ENCODE measurements at places on chromosomes 1 and 21.
A peak's percentile ranks its signal among the peaks of the same experiment; 100 is the strongest.

GRCh38 chr1:39943471-39944290 lies 11.3 kb upstream of the MFSD2A start:
- no peak for DNase-seq

DNA sequence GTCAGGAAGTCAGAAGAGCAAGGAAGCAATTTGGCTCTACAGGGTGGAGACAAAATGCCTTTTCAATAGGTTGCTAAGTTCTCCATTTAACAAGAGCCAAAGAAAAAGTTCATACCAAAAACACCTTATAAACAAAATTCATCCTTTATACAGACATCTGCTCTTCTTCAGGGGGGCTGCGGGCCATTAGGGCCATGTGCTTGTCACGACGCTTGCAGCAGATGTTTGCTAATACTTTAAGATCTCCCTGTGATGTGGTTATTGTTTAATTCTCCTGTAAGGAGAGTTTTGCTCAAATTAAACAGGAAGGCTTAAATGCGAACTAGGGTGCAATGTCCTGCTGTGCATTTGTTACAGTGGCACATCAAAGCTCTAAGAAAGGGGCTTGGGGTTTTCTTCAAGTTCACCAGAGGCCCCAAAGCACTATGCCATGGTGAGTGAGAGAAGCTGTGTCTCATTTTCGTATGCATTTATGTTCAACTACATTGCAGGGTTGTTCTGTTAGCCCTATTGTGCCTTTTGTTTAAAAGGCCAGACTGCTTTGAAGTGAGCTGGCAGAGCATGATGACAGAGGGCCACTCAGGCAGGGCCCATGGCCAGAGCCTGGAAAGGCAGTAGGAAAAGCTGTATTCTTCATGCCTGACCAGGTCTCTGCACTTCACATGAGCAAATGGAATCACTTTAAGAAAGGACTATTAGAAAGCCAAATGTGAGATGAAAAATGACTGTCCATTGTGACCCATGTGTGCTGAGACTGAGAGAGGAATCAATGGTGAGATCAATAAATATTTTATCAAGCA lies 24.8 kb upstream of the NTPCR start:
- no peak for DNase-seq

DNA sequence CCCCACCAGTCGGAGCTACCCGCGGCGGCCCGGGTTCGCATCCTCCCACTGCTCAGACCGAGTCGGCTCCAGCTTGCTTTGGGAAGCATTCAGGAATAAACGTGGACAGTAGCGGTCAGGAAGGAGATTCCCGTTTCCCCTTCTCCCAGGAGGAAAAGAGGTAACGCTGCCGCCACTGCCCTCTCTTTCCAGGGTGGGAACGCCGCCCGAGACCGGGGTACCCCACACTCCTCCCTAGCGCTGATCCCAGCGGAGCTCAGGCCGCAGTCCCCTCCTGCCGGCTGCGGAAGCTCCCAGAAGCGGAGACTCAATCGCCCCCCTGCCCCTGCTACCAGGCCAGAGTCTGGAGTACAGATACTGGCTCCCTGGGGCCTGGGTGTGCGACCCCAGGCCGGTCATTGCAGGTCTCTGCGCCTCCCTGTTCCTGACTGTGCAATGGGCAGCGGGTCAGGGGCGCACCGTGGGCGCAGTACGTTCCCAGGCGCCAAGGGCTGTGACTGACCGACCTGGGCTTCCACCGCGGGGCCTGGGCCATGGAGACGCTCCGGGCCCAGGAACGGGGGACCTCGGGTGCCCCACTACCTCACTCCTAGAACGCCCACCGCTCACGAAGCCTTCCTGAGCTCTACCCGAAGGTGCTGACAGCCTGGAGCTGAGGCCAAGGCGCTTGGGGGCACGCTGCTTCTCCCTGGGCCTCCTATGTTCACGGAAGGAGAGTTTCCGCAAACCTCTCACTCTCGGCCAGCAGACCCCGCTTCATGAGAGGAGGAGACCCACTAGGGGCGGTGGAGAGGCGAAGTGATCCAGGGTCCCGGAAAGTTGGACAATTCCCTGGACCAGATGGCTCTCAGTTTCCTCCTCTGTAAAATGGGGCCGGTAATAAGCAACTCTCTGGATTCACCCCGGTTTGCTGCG lies 7.8 kb downstream of the DMRTA2 start:
- no peak for DNase-seq

DNA sequence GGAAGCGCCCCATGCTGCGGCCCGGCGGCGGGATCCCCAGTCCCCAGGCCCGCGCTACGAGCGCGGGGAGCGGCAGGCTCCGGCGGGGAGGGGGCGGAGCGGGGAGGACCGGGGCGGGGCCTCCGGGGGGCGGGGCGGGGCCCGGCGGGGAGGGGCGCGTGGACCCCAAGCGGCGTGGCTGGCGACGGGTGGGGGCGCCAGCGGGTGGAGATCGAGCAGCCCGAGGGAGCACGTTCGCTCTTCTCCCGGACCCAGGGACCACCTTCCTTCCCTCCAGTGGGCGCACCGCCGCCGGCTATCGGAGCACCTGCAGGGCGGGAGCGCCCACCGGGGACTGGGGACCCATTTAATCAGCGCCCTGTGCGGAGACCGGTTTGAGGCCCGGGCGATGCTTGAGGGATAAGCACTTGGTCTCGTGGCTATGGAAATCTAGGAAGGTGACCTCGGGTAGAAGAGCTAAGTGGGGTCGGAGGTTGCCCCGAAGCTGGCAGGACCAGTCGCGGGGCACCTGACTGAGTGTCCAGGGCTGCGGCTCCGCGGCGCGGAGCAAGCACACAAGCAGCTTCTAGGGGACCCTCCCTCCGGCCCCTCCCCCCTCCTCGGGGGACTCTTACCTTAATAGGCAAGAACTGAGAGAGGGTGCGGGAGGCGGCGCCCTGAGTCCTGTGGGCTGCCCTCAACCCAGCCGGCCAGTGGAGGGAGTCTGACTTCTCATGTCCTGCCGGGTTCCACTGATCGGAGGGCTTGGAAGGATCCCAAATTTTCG lies at the start of gene TSPAN2:
TSS of gene TSPAN2 (minus strand) at position 84 of the 766 bp plus-strand sequence. CDS start at position 13, 71 bp downstream.
- DNase-seq: peak; percentile 32

DNA sequence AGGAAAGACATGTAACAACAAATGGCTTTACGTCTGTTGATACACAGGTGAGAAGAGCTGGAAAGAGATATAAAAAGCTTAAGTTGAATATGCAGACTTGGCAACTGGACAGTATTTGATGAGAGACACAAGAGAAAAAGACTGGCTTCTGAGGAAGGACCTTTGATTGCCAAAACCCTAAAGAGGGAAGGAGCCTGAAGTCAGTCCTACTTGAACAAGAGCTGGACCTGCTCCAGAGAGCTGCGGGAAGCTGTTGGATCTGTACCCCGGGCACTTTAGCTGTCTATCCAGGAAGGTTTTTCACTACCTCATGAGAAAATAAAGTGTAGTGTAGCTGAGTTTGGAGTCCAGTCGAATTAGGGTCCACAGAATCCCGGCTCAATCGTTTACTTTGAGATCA lies 25.3 kb upstream of the LRRC8B start:
- no peak for DNase-seq

DNA sequence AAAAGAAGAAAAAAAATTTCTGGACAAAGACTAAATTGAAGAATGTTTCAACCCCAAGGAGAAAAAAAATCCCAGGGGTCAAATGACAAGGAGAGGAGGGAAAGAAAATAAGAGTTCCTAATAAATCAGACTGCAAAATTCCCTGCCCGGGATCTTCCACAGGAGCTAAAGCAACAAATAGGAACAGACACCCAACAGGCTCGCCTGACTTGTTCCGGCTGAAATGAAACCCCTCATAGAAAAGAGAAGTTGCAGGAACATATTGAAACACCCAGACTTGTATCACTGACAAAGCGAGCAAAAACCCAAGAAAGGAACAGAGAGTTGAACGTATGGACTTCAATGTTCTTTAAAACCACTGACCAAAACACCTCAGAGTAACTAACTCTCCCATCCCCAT lies 123.0 kb downstream of the TIAM1 start:
- DNase-seq: no peak

DNA sequence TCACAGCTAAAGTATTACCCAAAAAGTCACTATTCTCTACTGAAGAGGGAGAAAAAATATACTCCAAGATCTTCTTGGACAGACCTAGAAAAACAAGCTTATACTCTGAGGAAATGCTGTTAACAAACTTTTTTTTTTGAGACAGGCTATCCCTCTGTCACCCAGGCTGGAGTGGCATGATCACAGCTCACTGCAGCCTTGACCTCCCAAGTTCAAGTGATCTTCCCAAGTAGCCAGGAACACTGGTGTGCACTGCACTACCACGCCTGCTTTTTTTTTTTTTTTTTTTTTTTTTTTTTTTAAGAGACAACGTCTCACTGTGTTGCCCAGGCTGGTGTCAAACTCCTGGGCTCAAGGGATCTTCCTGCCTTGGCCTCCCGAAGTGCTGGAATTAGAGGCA lies 17.3 kb downstream of the GLRX2 start:
- no peak for DNase-seq

DNA sequence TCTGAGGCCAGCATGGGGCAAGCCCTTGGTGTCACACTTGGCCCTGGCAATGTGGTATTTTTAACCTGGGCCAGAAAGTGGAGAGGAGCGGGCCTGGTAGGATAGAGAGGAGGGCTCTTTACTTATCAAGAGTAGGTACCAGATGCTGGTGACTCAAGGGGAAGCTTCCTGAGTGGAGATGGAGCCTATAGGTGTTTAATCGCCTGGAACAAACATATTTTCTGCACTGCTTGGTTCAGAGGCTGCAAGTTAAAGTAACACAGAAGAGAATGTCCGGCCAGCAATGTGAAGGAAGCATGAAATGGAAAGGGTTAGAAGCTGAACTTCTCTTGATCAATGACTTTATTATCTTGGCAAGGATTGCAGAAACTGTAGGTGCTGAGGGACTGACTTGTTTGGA lies 74.3 kb downstream of the DDR2 start:
- no peak for DNase-seq

GRCh38 chr1:232789651-232790050 lies 15.6 kb upstream of the MAP10 start:
- no peak for DNase-seq

- no peak for DNase-seq
Observed at GRCh38 chr1:8441426-8441825, 123.5 kb downstream of the SLC45A1 start.

DNA sequence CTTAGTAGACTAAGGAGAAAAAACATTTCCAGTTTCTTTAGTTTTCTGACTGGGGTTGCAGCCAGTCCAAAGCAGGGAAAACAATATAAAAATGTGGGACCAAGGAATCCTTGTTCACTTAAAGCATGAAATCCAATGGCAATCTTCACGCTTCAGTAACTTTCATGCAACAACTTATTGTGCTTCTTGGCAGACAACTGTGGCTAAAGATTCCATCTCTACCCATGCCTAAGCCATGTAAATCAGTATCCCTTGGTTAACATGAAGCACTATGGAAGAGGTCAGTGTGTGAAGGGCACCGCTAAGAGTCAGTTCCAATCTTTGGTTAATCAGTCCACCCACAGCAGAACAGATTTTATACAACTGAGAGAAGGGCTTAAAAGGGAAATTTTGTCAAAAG lies 201.8 kb upstream of the GREM2 start:
- no peak for DNase-seq

DNA sequence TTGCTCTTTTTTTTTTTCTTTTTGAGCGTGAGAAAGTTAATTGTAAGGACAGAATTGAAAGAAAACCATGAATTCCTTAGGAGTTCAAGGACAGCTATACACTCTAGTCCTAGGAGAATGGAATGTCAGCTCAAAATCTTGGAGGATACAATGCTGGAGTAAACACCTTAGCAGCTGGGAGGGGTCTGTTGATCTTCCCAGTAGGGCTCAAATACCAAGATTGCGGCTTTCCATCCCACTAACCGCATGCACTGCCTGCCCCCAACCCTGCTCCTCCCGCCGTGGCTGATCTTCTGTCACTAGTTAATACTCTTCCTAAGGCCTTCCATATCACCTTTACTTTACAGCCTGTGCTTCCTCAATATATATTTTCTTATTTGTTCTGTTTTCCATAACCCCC lies 2.6 kb upstream of the PDC start:
- no peak for DNase-seq

DNA sequence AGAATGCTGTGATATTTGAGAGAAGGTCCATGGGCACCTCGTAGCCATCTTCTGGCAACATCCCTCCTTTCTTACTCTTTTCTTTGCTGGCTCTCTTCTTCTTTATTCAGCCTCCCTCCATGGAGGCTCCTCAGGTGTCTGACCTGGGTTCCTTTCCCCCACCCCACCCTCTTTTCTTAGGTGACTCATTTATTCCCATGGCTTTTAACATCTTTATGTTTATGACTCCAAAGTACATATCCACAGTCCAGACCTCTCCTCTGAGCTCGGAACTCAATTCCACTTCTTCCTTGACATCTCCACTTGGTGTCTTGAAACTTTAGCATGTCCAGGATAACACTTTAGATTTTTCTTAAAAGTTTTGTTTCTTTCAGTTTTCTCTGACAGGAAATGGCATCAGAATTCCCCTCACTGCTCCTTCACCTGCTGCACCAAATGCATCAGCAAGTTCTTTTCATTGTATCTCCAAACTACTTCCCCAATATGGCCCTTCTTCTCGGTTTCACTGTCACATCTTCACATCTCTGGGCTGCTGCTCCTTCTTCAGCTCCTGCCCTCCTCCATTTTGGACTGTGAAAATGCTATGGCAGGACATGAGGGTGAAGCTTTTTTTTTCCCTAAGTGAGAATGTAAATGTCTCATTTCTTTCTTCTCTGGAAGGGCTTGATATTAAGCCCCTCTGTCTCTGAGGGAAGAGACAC lies 95.9 kb downstream of the GIPC2 start:
- DNase-seq: peak; percentile 5

- DNase-seq: no peak
Observed at GRCh38 chr1:102550729-102551384, 554.1 kb upstream of the OLFM3 start.

- no peak for DNase-seq
Observed at GRCh38 chr1:111392042-111392441, 35.5 kb downstream of the OVGP1 start.

DNA sequence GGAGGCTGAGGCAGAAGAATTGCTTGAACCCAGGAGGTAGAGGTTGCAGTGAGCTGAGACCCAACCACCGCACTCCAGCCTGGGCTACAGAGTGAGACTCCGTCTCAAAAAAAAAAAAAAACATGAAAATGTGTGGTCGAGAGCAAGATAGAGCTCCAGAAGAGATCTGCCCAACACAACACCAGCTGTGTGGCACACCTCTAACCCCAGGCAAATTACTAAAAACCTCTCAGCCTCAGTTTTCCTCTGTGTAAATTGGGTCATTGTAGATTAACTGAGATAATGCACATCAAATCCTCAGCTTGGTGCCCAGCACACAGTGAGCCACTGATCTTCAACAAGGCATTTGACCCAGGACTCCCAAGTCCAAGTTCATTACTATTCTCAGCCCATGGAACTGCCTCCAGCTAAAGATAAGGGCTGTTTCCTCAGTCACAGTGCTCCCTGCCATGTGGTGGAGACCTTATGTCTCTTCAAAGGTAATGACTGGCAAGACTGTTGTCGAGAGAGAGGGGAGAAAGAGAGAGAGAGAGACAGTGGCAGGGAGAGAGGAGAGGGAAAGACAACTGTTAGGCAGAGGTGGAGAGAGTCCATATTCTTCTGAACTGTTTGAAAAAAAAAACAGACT lies 58.1 kb downstream of the PTP4A2 start:
- DNase-seq: no peak

- no peak for DNase-seq
Observed at GRCh38 chr1:33382661-33383415, 48.1 kb downstream of the PHC2 start.
